ENCODE measurements at places on chromosomes 13 and 19.
A peak's percentile ranks its signal among the peaks of the same experiment; 100 is the strongest.

DNA sequence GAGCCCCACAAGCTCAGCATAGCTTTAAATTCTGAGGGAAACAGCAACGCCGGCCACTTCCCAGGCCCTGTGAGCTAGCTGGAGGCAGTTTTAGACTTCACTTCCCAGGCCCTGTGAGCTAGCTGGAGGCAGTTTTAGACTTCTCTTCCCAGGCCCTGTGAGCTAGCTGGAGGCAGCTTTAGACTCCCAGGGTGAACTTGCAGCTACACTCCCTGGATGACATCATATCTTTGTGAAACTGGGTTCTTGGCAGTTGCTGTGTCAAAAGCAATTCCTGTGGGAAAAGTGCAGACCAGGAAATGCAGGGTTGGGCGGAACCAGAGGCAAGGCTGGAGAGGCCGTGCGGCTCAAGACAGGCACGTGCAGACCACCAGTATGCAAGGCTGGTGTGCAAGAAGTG, 12.7 kb downstream of the SOX1 start:
- no peak for DNase-seq

DNA sequence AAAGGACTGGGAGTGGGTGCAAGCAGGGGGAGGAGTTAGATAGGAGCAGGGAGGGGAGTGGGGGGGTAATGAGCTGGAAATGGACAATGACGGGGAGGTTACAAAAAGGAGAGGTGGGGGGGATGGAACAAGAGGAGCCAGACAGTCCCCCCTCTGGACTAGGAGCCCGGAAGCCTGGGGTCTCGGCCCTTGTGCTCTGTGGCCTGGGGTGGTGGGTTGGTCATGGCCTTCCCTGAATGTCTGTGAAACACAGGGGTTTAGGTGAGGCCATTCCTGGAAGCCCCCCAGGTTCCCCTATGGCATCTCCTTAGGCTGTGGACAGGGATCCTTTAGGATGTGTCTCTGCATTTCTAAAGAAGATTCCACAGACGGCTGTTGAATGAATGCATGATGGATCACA, 12.1 kb downstream of the KCNC3 start:
- no peak for DNase-seq

- DNase-seq, result no peak
These were observed 19.0 kb downstream of the FNDC3A start for GRCh38 chr13:48994706-48995105.

DNA sequence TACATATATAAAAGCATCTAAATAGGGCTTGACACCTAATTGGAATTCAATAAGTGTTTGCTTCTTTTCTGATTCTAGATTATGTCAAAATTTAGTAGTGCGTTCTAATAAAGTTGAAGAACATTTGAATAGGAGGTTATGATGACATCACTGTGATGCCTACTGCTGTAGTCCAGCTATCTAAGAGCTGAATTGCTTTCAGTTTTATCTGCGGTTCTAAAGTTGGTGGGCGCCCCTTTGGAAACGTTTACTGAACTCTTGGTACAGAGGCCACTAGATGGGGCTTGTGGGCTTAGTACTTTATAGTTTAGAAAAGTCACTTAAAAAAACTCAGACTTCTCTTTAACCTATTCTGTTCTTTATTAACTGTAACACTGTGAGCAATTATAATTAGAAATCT, 776.9 kb downstream of the GPC5 start:
- DNase-seq, result peak; percentile 74

- DNase-seq, result no peak
These were observed 144.2 kb upstream of the ZNF91 start for GRCh38 chr19:23539499-23539898.

- DNase-seq, result peak; percentile 92
These were observed 21.5 kb downstream of the COLGALT1 start for GRCh38 chr19:17576758-17577456.

GRCh38 chr19:33678796-33679585, 57.2 kb downstream of the CHST8 start:
- no peak for DNase-seq

DNA sequence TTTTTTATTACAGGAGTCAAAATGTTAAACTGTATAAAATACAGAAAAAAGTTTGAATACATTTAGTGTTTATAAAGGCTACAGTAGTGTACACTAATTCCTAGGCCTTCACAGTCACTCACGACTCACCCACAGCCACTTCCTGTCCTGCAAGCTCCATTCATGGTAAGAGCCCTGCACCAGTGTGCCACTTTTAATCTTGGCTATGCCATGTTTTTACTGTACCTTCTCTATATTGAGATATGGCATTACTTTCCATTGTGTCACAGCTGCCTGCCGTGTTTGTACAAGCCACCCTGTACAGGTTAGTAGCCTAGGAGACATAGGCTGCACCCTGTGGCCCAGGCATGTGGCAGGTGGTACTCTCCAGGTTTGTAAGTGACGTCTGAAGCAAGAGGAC, 32.1 kb downstream of the C1QTNF9 start:
- no peak for DNase-seq

- no peak for DNase-seq
These were observed 45.2 kb downstream of the MLLT1 start for GRCh38 chr19:6234527-6234926.

- DNase-seq, result no peak
These were observed 11.3 kb downstream of the PLEKHF1 start for GRCh38 chr19:29676586-29676985.

DNA sequence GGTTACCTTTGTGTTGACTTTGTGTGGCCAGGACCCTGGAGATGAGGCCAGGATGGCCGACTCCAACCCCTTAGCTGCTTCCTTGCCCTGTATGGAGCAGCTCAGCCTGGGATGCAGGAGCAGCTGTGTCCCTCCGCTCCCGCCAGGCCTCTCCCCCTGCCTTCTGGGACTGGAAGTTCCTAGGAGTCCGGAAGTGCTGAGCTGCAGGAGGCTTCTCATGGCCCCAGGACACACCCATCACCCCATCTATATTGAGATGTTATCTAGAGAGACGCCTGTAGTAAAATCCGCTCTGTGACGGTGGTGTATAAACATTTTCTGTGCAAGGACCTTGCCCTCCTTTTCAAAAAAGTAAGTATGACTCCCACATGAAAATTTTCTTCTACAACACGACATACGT, 27.0 kb downstream of the WTIP start:
- DNase-seq, result no peak

DNA sequence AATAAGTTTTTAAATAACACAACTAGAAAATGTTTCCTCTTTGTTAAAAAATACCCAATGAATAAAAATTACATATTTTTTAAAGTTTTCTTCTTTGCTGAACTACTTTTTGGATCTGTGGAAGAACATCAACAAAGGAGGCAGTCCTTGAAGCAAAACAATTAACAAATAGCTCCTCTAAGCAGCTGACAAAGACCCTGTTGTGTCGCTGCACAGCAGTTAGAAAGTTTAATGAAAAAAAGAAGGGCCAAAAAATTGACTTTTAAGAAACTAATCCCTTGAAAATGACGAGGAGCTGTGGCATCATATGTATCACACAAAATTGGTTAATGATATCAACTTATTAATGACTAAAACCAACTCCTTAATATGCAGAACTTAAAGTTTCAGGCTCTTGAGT, 72.1 kb downstream of the SLITRK1 start:
- DNase-seq, result no peak

- no peak for DNase-seq
These were observed 36.7 kb downstream of the LNX2 start for GRCh38 chr13:27583645-27584044.

- DNase-seq, result no peak
These were observed 122.4 kb downstream of the TRPC4 start for GRCh38 chr13:37747071-37747612.

GRCh38 chr13:44191504-44192171, 182.0 kb upstream of the SERP2 start:
- DNase-seq, result peak; percentile 99

- peak; percentile 70 for DNase-seq
These were observed 692 bp upstream of the ZNF580 start for GRCh38 chr19:55640043-55640576.
